Activated T-helper 17 cell treated with anti-CD3 and anti-CD28 coated beads, Interleukin-2, amount 50 U/mL, for 72 hours (primary cell): ENCODE measurements at places on chromosomes 5 and 9. TPM values are rescaled to one million over a fixed set of nuclear protein-coding genes. Genes with fewer than 3 reads are reported as not detected.

DNA sequence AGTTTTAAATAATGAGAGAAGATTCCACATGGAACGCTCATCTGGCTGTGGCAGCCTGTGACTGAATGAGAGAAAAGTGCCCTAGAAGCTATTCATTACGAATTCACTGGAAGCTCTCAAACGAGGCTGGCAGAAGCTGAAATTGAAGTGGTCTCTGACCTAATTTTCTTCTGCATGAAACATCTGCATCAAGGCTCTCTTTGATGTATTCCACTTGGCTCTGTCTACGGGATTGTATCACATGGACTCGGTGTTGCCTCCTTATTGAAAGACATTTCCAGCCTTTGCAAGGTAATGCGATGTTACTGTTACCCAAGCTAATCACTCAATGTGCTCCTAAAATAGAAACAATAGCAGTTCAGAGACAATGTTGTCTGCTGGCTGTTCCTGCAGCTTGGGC lies 246.9 kb upstream of the ZNF462 start:
- no peak for ATAC-seq

GRCh38 chr9:107542411-107543157 lies 53.0 kb upstream of the KLF4 start:
- no peak for ATAC-seq

The HTR4 gene
- total RNA-seq: not detected

DNA sequence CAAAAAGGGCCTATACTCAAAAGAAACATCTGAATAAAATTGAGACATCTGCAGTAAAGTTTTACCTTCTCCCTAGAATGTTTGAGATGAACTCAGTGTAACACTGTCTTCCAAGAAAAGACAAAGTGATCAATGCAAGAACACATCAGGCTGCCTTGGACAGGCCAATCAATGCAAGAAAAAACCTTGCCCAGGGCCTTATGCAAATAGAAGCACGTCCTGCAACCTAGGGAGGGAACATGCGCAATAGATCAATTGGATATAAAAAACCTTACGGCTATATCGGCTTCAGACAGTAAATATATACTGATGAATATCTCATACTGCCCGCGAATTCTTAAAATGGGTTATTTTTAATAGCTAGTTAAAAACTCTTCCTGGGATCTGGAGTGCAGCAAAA lies 66.4 kb upstream of the POU5F2 start:
- no peak for ATAC-seq

The FRRS1L gene
- total RNA-seq: not detected

DNA sequence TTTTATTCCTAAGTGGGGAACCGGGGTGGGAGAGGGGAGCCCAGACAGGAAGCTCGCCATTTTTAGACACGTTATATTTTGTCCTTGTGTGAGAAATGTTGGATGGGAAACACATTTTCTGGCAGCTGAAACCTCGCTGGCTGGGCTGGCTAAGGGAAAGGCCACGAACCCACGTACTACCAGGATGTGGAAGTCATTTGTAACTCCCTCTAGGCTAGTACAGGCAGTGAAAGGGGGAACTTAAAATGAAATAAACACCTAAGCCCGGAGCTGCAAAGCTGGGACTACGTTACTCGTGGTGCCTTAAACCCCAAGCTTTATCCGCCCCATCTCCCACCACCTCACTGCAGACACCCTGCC lies 42.5 kb downstream of the TMEM174 start:
- no peak for ATAC-seq

DNA sequence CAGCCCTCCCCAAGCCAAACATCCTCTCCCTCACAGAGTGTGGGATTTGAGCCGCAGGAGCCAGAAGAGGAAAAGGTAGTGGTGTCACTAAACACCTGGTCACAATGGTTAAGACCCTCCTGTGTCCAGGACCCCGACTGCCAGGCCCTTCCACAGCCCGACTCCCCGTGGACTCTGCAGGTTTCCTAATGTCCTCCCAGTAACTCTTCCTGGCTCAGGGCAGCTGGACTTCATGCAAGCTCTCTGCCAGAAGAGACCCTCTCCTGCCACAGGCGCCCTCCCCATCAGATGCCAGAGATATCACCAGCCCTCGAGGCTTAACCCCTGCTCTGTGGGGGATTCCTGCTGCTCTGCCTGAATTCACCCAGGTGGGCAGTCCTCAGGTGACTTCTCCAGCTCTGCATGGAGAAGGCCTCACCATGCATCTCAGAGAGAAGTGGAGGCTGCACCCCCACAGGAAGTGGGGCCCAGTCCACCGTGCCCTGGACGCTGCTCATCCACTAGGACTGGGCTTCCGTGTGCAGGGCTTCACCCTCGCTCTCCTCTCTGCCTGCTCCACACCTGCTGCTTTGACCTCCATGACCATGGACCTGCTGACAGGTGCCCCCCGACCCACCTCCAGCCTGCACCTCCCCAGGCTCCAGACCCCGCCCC lies 111.2 kb downstream of the ADAMTS2 start:
- no peak for ATAC-seq

The SOHLH1 gene
- total RNA-seq: not detected

DNA sequence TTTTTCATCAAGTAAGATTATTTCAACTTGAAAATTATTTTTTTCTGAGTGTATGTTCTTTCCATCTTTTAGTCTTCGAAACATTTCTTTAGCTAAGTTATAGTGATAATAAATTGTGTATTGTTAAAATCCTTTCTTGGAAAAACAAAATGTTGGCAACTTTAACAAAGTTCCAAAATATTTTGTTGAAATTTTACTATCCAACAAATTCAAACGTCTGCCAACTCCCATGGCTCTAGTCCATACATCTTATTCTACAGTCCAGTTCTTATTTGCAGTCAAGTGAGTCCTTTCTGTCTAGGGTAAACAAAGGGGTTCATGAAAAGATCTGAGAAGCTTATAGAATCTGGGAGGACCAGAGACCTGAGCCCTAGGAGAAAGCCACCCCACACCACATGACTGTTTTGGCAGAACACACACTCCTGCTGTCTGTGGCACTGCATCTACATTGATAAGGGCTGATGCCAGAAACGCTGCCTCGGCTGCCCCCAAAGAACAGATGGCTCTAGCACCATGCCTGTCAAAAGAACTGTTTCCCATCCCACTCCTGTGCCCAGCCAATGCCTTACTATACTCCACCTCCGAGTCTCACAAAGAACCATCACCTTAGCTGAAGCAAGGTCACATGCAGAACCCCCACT lies 47.5 kb downstream of the FEM1C start:
- no peak for ATAC-seq

- no peak for ATAC-seq
These were observed 67.6 kb upstream of the RASEF start for GRCh38 chr9:83130541-83130940.

The PHYHD1 gene
- 0.77 TPM for total RNA-seq

The PIGO gene
- 15.0 TPM for total RNA-seq

DNA sequence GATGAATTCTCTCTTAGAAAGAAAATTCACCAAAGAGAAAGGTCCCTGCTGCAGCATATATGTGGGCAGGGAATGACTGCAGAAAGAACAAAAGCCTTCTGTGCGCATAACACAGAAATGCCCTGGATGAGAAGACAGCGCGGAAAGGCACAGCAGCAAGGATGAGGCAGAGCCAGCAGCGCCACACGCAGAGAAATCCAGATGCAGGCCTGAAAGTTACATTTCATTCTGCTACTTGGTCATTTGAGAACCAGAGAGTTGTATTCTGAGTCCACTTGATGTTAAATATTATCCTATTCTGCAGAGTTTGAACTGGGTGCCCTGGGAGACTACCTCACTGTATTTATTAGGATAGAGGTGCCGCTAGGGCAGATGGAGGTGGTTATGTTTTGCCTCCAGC lies 68.5 kb downstream of the GLDC start:
- no peak for ATAC-seq

GRCh38 chr5:57805732-57806131 lies 323.1 kb upstream of the ACTBL2 start:
- no peak for ATAC-seq

GRCh38 chr5:134103397-134103796 lies 11.1 kb upstream of the TCF7 start:
- peak; percentile 36 for ATAC-seq

GRCh38 chr5:179061025-179061424 lies 852 bp downstream of the ZNF354C start:
- no peak for ATAC-seq

The PCDHGA2 gene
- total RNA-seq: not detected

The NSMF gene
- total RNA-seq: 26.6 TPM

The PCDHGA11 gene
- 0.09 TPM for total RNA-seq

GRCh38 chr5:51203598-51203997 lies 179.7 kb upstream of the ISL1 start:
- no peak for ATAC-seq

The PFN3 gene
- not detected for total RNA-seq

The TRPM6 gene
- 0.02 TPM for total RNA-seq

GRCh38 chr5:15441433-15442192 lies 58.4 kb upstream of the FBXL7 start:
- ATAC-seq: no peak

GRCh38 chr5:138453590-138453989 lies 11.7 kb upstream of the EGR1 start:
- ATAC-seq: no peak

DNA sequence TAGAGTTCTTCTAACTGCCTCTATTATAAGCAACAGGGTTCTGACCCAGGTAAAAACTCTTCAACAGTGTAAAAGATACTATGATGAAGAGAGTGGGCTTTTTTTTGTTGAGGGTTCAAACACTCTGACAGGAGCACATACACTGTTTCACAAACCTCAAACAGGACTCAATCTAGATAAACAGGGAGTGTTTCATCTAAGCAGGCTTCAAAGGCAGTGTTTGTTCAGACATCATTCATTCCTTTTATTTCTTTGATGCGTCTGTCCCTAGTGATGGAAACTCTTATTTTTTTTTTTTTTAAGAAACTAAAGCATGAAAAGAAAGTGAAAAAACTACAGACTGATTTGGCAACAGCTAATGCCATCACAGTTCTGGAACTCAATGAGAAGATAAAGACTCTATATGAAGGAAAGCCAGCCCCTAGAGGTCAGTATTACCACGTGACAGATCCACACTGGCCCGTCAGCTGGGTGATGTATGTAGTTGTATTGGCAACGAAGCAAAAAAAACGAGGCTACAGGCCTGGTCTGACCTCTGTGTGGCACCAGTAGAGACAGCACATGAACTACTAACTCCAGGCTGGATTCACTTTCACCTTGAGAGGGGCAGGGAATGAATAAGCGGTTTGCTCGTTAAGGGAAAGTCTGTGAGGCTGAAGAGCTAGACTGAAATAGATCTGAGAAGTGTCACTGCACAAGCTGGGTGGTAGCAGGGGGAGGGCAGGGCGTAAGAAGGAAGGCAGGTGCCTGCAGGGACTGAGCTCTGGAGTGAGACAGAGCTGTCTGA lies 172.2 kb downstream of the CCDC192 start:
- peak; percentile 78 for ATAC-seq

The CAPSL gene
- total RNA-seq: not detected

- ATAC-seq: peak; percentile 79
These were observed 28.1 kb downstream of the LMNB1 start for GRCh38 chr5:126805063-126805462.

- no peak for ATAC-seq
These were observed 300.0 kb upstream of the VLDLR start for GRCh38 chr9:2321523-2322148.

GRCh38 chr5:124285071-124285470 lies 461.4 kb downstream of the ZNF608 start:
- ATAC-seq: no peak

DNA sequence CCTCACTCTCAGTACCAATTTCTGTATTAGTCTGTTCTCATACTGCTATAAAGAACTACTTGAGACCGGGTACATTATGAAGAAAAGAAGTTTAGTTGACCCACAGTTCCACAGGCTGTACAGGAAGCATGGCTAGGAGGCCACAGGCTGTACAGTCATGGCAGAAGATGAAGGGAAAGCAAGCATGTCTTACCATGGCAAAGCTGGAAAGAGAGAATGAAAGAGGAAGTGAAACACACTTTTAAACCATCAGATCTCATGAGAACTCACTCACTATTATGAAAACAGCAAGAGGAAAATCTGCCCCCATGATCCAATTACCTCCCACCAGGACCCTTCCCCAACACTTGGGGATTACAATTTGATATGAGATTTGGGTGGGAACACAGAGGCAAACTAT lies 698.8 kb downstream of the CDH9 start:
- no peak for ATAC-seq

DNA sequence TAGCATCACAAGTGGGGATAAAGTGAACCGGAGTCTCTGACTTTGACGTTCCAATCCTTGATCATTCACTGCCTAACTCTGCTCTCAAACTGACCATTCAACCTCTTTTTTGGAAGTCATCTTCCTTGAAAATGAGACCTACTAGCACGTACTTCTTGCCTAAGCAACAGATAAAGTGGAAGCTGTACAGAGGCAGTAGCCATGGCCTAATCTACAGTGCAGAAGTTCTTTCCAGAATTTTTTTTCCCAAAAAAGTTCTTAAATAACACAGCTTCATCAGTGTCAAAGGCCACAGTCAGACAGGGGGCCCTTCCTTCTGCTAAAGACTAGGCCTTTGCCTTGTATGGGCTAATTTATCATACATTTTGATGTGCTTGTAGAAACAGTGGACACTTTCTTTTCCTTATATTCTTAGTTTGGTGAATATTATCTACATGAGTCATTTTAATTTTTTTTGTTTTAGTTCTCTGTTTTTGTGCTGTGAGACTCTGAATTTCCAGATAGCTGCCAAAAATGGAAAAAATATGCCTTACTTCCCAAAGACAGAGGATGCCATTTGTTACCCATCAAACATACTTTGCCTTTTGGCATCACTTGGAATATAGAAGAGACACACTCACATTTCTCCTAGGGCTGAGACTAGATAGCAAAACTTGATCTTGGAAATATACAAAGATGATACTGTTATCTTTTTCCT lies 96.3 kb upstream of the VCAN start:
- ATAC-seq: no peak

The FGD3 gene
- 70.6 TPM for total RNA-seq

GRCh38 chr5:169581580-169582227 lies 1.9 kb upstream of the SPDL1 start:
- peak; percentile 42 for ATAC-seq

DNA sequence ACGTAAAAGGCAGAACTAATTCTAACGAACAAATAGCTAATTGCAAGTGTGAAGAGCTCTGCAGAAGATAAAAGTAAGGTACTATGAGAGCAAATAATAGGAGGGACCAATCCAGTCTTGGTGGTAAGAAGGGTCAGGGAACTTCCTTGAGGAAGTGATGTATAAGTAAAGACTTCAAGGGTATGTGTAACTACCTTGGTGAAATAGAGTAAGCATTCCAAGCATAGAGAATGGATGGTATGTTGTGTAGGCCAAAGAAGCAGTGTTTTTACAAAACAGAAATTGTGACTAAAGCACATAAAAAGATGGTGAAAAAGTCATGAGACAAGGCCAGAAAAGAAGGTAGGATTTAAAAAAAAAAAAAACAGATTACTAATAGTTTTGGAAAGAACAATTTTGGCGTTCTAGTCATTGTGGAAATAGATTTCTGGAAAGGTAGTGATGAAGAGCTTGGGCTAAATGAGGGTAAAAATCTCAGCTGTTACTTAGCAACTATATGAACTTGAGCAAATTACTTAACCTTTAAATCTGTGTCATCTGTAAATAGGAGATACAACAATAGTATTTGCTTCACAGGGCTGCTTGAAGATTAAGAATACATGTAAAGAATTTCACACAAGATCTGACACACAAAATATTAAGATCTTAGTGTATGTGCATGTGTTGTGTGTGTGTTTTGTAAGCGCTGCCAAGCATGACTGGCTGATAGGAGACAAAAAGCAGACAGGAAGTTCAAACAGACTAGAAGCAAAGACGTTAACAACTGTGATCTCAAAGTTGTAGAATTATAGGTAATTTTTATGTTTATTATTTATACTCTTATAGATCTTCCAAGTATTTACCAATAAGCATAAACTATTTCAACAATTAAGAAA lies 73.5 kb downstream of the NR6A1 start:
- ATAC-seq: no peak
